ENCODE measurements at places on chromosomes 11 and 22. TPM values are rescaled to one million over a fixed set of nuclear protein-coding genes. Genes with fewer than 3 reads are reported as not detected.

DNA sequence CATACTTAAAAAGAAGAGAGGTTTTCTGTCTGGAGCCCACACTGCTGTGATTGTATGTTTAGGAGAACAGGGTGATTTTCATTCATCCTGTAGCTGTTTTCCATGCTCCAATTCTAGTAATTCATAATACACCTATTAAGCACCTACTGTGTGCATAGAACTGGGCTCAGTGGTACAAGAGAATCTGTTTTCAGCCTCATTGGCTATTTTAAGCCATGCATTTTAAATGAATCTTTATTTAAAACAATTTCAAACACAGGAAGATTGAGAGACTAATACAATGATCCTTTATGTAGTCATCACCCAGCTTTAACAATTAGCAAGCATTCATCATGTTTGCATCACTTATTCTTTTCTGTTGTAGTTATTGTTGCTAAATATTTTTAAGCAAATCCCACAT, 86.2 kb downstream of the BDNF start:
- DNase-seq, result no peak

GRCh38 chr11:120546312-120547205, 35.0 kb downstream of the GRIK4 start:
- no peak for DNase-seq

DNA sequence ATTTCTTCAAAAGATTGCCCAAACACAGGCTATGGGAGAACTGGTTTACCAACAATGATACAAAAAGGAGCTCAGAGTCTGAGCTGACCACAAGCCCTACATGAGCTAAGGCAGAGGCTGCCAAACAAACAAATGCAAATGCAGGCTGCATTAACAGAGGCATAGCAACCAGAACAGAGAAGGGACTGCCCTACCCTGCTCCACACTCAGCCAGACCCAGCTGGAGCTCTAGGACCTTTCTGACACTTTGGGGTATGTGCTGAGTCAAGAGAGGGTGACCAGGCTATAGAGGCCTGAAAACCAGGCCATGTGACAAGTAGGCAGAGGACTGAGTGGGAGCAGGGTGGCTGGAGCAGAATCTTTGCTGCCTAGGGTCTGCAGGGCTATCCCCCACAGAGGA, 17.8 kb upstream of the P2RY2 start:
- DNase-seq, result no peak

DNA sequence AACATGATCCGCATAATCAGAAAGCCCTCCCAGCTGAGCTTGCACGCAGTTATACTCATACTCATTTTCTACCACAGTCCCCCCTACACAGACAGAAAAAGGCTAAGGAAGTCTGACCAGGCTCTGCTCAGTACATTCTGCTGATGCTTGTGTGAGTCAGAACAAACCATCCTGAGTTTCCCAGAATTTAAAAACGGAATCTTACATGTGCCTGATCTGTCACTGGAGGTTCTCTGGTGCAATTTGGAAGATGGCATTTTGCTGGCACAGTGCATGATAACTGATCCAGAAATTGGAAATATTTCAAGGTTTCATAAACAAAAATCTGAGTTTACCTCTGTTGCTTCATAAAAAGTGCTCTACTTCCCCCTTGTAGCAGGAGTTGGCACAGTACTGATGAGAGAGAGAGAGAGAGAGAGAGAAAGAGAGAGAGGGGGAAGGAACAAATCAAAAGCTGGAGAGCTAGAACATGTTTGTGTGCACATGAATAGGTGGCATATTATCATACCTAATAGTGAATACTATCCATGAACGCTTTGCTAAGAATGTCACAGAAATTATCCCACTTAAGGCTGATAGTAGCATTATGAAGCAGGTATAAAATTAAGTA, 1085.3 kb downstream of the DLG2 start:
- DNase-seq, result no peak

Gene GLB1L3
- 0.42 TPM for total RNA-seq

Gene OR10D3
- not detected for total RNA-seq

Gene PLAAT5
- total RNA-seq, result 4.2 TPM

Gene SLC25A45
- total RNA-seq, result 5.9 TPM
